ENCODE measurements at places on chromosomes 11 and 22.

DNA sequence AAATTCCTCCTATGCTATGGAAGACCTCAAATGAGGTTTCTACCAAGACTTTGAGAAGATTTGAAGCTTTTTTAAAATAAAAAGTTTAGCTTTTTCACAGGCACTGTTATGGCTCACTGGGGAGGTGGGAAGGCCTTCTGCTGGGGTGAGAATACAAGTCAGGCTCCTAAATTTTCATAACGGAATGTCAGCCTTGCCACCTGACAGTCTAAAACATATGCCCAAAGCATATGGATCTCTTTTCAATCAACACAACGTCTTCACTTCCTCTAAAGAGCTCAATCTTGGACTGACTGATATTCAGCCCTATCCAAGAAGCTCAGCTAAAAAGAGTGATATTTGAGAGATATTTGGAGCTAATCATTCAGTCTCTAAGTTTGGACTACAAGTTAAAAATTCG is 57.1 kb upstream of the LIN7C start:
- DNase-seq, result no peak

- no peak for DNase-seq
These were observed 70.4 kb downstream of the LRRC32 start for GRCh38 chr11:76600124-76600655.

DNA sequence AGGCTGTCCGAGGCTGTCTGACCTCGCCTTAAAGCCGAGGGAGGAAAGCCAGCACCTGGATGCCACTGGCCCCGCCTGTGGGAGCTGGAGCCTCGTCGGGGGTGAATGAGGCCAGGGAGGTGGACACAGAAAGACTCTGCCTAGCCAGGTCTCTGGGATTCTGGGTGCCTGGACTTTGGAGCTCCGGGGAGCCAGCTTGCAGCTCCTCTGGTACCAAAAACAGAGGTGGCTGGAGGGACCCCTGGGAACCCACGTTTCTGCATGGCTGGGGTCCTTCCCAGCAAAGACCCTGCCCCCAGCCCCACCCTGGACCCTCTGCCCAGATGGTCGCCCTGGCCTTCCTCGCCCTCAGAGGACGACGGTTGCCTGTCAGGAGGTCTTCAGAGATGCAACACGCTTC is 239.7 kb downstream of the BRD1 start:
- no peak for DNase-seq

- no peak for DNase-seq
These were observed 6.4 kb upstream of the MUC6 start for GRCh38 chr11:1042626-1043562.

- DNase-seq, result no peak
These were observed 485 bp downstream of the KCNJ4 start for GRCh38 chr22:38454353-38455075.

- no peak for DNase-seq
These were observed 1.5 kb downstream of the MUC2 start for GRCh38 chr11:1076061-1076665.

DNA sequence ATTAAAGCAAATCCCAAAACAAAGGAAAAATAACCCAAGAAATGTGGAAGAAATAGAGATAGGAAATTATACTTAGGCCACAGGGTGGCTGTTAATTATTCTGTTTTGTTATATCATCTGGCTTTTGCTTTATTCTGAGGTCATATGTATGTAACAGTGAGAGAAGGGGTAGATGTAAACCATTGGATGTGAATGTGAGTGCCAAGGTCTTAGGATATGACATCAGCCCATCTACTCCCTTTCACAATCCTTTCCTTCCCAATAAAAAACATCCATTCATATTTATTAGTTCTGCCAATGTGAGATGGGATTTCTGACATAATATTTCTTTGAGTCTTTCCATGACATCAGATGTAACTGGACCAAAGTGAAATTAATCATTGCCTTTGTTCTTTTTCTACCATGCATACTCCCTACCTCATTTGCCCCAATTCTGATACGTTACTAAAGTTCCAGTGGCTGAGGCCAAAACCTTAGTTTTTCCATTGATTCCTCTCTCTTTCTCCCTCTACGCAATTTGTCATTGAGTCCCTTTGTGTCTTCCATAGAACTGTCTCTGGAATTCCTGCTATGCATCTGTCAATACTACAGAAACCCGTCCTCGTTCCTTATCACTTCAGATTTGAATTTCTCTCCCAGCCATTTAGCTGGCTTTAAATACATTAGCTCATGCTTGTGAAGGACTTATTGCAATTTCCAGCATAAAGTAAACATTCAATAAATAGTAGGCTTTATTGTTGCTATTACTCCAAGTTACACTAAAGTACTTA is 170.3 kb downstream of the ARHGAP42 start:
- no peak for DNase-seq

- peak; percentile 31 for DNase-seq
These were observed 2.4 kb downstream of the UCP2 start for GRCh38 chr11:73980001-73980961.

- DNase-seq, result no peak
These were observed 17.3 kb downstream of the TSPO start for GRCh38 chr22:43168471-43169309.

DNA sequence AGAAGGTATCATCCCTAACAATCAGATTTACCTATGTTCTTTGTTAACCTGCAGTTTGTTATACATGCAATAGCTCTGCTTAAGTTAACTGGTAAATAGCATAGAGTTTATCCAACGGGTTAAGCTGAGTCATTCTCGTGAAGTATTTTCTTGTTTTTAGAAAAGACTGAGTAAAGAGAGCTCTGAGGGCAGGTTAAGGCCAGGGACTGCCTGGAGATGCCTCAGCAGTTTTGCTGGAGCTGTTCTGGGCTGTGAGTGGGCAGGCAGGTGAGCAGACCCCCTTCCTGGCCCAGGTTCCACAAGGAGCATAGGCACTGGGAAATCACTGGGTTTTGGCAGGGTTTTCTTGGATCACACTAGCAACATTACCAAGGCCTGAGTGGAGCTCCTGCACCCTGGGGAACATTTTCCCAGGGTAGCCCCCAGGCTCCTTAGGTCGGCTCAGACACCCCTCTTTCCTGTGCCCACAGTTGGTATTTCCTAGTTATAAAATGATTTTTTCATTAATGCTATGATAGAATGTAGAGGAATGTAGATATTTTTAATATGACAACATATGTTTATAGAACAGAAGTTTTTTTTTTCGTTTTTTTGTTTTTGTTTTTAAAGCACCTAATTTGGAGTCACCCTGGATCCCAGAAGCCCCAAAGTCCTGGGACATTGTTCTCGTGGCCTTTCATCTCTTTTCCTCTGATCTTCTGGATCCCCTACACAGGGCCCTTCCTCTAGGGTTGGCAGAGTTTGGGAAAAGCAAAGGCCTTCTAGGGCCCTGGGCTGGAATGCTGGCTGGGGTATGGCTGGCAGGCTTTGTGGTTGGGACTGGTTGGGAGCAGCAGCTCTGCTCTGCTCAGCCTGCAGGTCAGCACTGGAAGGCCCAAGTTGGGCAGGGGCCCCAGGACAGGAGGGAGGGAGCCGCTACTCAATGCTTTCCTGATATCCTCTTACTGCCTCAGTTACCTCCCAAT is 26.7 kb downstream of the IRAG1 start:
- DNase-seq, result no peak

DNA sequence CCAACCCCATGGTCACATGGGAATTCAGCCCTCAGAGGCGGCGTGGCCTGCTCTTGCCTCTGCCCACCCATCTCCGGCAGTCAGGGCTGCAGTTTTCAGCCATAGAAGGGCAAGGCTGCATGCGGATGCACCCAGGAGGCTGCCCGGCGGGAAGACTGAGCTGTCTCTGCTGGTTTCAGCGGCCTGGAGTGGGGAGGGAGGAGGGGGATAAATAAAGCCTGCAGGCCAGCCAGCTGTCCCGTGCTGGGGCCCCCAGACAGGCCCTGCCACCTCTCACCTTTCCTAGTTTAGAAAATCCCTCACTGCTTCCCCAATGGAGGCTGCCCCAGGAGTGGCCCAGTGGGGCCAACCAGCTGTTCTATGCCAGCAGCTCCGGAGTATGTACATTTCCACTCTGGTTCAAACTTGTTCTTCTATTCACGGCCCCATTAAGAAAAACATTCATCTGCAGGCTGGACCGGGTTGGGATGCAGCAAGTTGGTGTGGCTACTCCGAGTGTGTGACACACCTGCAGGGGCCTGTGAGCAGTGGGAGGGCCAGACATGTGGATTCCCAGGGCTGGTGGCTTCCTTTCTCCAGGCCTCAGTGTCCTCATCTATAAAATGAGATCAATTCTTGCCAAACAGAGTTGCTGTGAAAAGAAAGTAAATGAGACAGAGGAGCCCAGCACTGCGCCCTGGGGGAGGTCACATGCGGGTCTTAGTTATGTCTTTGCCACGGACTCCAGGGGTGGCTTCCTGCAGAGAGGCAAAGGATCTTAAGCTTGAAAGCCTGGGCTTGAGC is 5.0 kb downstream of the MICALL1 start:
- no peak for DNase-seq

- no peak for DNase-seq
These were observed 188.5 kb upstream of the E2F8 start for GRCh38 chr11:19429108-19429760.

DNA sequence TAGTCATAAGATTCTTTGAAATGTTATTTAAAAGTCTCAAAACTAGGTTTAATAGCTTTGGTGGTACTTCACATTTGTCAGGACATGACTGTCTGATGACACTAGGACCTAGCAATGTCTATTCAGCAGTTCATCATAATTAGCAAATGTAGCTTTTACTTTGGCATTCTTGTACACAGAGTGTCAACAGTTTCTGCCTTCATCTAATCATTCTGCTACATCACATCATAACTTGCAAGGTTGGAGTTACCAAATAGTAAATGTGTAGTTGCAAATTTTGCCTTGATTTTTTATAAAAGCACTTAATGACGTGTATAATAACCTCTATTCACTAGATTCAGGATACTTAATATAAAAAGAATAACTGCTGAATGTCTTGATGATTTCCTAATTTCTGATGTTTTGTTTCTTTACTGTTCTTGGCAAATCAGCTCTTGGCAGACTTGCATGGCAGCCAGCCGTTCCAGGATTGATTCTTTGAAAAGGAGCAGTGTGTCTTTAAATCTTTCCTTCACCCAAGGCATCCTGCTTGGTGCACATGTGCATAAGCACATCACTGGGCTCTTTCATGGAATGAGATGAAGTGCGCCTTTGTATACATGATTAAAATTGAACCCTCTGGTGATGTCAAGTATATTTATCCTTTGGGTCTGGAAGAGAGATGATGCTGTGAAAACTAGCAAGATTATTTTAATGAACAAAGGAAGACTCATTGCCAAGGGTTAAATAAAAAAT is 12.2 kb downstream of the FBXO7 start:
- no peak for DNase-seq

GRCh38 chr22:28440592-28441390 is 238.8 kb downstream of the TTC28 start:
- no peak for DNase-seq

DNA sequence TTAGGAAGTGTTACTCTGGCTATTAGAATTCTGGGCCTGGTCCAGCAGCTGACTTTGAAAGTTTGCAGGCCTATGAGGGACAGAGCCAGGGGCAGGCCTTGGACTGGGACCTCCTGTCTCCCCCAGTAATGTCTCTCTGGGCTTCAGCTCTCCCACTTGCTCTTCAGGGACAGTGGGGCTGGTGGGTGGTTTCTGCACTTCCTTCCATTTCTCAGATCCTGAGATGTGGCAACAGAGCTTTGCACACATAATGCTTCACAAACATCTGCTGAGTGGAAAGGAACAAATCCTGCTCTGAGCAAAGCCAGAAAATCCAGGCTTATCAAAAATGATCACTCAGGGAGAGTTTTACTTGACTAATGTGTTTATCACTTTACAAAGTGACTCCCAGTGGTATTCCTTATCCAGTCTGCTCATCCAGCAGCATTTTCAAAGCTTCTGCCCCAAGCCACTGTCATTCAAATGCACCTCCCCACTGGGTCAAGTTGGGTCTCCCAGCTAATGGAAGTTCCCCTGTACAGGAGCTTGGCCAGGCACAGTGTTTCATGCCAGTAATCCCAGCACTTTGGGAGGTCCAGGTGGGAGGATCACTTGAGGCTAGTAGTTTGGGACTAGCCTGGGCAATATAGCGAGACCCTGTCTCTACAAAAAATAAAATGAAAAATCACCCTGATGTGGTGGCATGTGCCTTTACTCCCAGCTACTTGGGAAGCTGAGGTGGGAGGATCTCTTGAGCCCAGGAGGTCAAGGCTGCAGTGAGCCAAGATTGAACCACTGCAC is 13.5 kb upstream of the OSBP2 start:
- no peak for DNase-seq

GRCh38 chr22:27164781-27165503 is 507.6 kb downstream of the MIAT start:
- no peak for DNase-seq

- DNase-seq, result no peak
These were observed 2.6 kb upstream of the NLRP10 start for GRCh38 chr11:7967826-7968225.

DNA sequence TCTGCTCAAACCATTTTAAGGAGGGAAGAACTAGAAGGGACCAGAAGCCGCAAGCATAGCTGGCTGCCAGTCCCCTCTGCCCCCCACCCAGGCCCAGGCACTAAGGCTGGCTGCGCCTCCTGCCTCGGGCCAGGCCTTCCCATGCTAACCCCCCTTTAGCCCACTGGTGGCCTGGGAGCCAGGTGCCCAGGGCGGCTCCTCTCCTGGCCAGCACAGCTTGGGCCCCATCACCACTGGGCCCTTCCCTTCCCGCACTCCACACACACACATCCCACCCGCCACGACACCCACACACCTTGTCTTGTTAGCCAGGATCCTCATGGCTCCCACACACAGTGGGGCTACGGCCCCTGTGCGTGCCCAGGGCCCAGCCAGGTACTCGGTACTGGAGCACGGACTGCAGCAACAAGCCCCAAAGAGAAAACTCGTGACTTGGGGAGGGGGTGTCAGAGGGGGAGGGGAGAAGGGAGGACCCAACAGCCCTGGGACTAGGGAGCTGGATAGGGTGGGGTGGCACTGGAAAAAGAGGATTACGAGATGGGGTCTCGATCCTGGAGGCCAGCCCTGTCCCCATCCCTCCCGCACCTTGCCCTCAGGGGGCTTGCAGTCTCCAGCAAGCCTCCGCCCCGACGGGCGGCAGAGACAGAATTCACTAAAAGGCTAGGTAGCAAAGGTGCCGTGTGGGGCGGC is 16.0 kb downstream of the BCL9L start:
- no peak for DNase-seq

GRCh38 chr22:33879796-33880195 is 40.5 kb downstream of the LARGE1 start:
- no peak for DNase-seq
